ENCODE measurements at places on chromosomes 16 and 17.

GRCh38 chr17:880443-881269 lies 98.5 kb downstream of the MRM3 start:
- H3K36me3 ChIP-seq, result peaks cover 3% of the 10 kb centered on the region
- no peak overlapping the region for H3K27ac ChIP-seq
- H3K27me3 ChIP-seq, result peaks cover 80% of the 10 kb centered on the region

GRCh38 chr17:76597156-76598003 lies 11.7 kb upstream of the ST6GALNAC2 start:
- no peak overlapping the region for H3K4me3 ChIP-seq
- H3K27me3 ChIP-seq, result peaks cover 84% of the 10 kb centered on the region
- no peak for DNase-seq
- H3K4me1 ChIP-seq, result peaks cover 8% of the 10 kb centered on the region

- H3K4me1 ChIP-seq, result peaks cover 46% of the 10 kb centered on the region
Measured at GRCh38 chr16:85555719-85556455, 57.2 kb upstream of the GSE1 start.

- DNase-seq, result no peak
- peak overlapping the region; percentile 10 for H3K4me3 ChIP-seq
- H3K27ac ChIP-seq, result no peak overlapping the region
- peaks cover 24% of the 10 kb centered on the region for H3K36me3 ChIP-seq
- peaks cover 48% of the 10 kb centered on the region for H3K4me1 ChIP-seq
Measured at GRCh38 chr16:84703681-84704080, 3.9 kb downstream of the USP10 start.

DNA sequence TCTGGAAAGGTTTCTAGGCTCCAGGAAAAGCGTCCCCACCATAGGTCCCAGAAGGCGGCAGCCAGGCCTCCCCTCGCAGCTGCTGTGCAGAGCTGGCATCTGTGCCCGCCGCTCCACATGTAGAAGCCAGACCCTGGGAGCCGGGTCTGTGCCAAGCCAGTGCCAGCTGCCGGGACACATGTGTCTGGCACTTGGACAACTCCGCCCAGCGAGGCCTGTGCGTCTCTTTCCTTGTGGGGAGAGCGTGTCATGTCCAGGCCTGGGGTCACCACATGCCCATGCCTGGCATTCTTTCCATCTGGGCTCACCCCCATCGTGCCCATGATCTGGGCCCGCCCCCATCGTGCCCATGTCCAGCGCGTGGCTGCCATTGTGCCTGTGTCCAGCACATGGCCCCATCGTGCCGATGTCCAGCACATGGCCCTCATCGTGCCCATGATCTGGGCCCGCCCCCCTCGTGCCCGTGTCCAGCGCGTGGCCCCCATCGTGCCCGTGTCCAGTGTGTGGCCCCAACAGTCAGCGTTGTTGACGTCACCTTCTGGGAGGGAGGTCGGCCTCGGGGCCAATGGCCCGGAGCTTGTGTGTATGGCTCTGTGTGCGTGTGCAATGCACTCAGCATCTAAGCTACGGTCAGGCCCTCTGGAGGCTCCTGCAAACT lies 13.3 kb upstream of the ACSF3 start:
- no peak overlapping the region for H3K4me3 ChIP-seq
- DNase-seq, result no peak
- no peaks in the 10 kb centered on the region for H3K4me1 ChIP-seq
- no peaks in the 10 kb centered on the region for H3K27me3 ChIP-seq
- H3K27ac ChIP-seq, result no peak overlapping the region

DNA sequence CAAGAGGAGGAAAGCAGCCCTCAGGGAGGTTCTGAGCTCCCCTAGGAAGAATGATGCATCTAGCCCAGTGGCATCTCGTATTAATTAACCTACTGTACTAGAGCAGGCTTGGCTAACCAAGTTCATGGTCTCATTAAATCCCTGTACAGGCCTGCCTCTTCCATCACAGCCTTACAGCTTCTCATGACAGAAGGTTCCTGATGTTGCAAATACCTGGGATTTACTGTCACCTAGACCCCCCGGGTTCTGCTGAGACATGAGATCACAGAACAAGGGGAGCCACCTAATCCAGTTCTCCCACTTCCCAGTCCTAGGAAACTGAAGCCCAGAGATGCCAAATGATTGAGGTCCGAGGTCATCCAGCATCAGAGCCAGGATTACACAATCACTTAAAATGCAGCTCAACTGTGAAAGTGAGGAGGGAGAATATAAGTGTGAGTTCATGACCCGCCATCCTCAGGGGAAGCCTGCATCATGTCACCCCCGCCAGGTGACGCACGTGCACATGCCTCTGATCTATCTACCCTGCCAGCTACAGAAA lies 23.9 kb downstream of the ACLY start:
- no peak overlapping the region for H3K27ac ChIP-seq
- H3K4me1 ChIP-seq, result peaks cover 5% of the 10 kb centered on the region
- H3K36me3 ChIP-seq, result peaks cover 94% of the 10 kb centered on the region

DNA sequence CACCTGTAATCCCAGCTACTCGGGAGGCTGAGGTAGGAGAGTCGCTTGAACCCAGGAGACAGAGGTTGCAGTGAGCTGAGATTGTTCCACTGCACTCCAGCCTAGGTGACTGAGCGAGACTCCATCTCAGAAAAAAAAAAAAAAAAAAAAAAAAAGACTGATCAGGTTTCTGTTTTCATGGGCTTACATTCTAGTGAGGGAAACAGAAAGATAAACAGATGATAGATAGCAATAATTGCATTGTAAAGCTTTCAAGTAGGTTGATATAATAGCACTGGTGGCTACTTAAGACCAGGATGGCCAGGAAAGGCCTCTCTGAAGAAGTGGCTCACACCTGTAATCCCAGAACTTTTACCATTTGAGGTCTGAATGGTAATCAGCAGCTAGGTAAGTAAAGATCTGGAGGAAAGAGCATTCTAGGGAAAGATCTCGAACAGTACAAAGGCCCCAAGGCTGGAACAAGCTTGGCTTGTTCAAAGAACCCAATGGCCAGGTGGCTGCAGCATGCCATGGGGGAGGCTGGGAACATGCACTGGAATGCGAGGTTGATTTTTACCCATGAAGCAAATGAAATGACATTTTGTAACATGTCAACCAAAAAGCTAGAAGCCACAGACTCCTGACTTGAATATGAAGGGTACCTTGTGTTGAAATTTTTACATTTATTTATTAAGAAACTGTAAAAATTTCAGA lies 108.3 kb upstream of the DHX40 start:
- H3K4me1 ChIP-seq, result no peaks in the 10 kb centered on the region
- H3K4me3 ChIP-seq, result no peak overlapping the region

GRCh38 chr16:54277845-54278703 lies 8.5 kb downstream of the IRX3 start:
- peaks cover 55% of the 10 kb centered on the region for H3K27me3 ChIP-seq
- no peak overlapping the region for H3K4me3 ChIP-seq
- DNase-seq, result no peak
- H3K4me1 ChIP-seq, result peaks cover 2% of the 10 kb centered on the region

DNA sequence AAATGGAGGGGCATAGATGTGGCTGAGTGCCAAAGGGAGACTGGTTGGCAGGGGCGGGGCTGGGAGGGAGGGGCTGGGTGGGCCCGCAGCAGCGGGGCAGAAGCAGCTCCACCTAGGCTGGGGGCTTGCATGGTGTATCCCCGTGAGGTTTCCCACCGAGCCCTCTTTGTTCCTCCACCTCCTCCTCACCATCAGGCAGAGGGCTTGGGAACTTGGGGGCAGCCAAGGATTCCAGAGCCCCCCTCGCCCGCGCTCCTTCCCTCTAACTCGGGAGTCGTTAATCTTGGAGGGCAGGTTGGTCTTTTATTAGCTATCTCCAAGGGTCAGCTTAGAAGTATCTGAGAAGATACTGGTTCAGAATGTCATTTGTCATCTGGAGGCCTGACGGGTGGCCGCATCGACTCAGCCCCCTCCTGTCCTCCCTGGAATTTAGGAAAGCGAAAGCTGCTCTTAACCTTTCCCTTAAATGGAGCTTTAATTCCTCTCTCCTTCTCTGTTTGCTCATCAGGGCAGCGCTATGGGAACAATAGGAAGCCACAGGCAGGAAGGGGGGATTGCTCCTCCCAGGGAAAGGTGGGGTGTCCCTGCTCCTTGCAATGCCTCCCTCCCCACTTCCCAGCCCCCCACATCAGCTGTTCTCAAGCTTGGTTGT lies 274.3 kb upstream of the XYLT1 start:
- H3K4me1 ChIP-seq, result no peaks in the 10 kb centered on the region
- no peak overlapping the region for H3K4me3 ChIP-seq
- no peak overlapping the region for H3K27ac ChIP-seq
- no peak for DNase-seq
- no peaks in the 10 kb centered on the region for H3K36me3 ChIP-seq

GRCh38 chr17:43517615-43518386 lies 28.3 kb downstream of the ETV4 start:
- no peak for DNase-seq
- H3K36me3 ChIP-seq, result peaks cover 84% of the 10 kb centered on the region
- H3K27me3 ChIP-seq, result no peaks in the 10 kb centered on the region
- H3K27ac ChIP-seq, result no peak overlapping the region
- no peak overlapping the region for H3K4me3 ChIP-seq

GRCh38 chr17:50150354-50151040 lies at the start of gene PPP1R9B:
Gene PPP1R9B (minus strand): TSS chr17:50150677. CDS start chr17:50150513, 164 bp downstream.
- H3K4me1 ChIP-seq, result peaks cover 33% of the 10 kb centered on the region
- H3K27ac ChIP-seq, result peak within 1 kb of the TSS; percentile 93
- no peaks in the 10 kb centered on the region for H3K27me3 ChIP-seq
- H3K36me3 ChIP-seq, result peaks cover 13% of the 10 kb centered on the region
- H3K4me3 ChIP-seq, result peak within 1 kb of the TSS; percentile 94

DNA sequence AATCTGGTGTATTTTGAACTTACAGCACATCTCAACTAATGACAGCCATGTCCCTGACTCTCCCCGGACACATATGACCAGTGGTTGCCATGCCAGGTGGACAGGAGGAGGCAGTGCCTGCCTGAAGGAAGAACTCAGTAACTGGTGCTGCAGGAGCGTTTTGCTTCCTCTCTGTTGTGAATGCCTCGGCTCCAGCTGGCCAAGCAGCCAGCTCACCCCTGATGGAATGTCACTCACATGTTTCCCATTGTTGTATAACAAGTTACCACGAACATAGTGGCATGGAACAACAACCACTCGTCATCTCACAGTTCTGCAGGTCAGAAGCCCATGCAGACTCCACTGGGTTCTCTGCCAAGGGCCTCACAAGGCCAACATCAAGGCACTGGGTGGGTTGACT lies 20.1 kb upstream of the IRF8 start:
- no peak overlapping the region for H3K4me3 ChIP-seq
- no peak for DNase-seq
- no peak overlapping the region for H3K27ac ChIP-seq
- no peaks in the 10 kb centered on the region for H3K36me3 ChIP-seq
- peaks cover 41% of the 10 kb centered on the region for H3K27me3 ChIP-seq

- peak; percentile 23 for DNase-seq
- H3K4me1 ChIP-seq, result peaks cover 22% of the 10 kb centered on the region
- H3K27me3 ChIP-seq, result peaks cover 6% of the 10 kb centered on the region
Measured at GRCh38 chr16:57689762-57690558, 4.6 kb upstream of the DRC7 start.

DNA sequence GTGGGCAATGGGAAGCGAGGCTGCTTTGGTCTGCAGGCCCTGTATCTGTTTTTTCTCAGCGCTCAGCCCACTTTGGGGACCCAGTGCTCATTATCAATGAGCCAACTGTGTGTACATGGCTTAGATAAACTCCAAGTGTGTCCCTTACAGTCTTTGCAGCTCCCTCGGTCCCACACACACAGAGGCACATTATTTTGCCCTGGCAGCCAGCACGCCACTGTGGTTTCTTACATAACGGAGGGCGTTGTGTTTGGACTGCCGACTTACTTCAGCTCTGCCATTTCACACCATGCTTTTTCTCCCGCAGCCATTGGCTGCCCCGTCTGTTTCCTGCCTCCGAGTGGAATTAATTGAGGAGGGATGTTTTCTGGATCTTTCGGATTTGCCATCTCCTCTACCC lies 56.5 kb upstream of the CLEC18A start:
- DNase-seq, result no peak
- H3K4me1 ChIP-seq, result peaks cover 6% of the 10 kb centered on the region
- H3K4me3 ChIP-seq, result no peak overlapping the region
- H3K27ac ChIP-seq, result peak overlapping the region; percentile 57

DNA sequence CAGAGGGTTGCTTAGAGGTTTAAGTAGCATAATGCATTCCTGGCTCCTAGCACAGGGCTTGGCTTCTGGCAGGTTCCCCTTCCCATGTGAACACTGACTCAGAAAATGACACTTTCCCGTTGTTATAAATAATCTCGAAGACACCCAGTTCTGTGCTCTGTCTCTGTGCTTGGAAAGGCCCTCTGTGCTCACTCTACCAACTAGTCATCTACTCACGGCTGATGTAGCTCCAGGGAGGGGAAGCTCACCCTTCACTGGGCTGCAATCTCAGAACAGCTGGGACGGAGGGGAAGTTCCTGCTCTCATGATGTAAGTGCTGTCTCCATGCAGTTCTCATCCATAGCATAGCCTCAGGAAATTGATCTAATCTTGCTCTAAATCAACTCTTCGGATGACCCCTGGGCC lies 230.5 kb upstream of the ASIC2 start:
- H3K36me3 ChIP-seq, result no peaks in the 10 kb centered on the region
- DNase-seq, result no peak
- peaks cover 1% of the 10 kb centered on the region for H3K4me1 ChIP-seq
- no peak overlapping the region for H3K4me3 ChIP-seq
- peaks cover 25% of the 10 kb centered on the region for H3K27me3 ChIP-seq
- peak overlapping the region; percentile 57 for H3K27ac ChIP-seq

DNA sequence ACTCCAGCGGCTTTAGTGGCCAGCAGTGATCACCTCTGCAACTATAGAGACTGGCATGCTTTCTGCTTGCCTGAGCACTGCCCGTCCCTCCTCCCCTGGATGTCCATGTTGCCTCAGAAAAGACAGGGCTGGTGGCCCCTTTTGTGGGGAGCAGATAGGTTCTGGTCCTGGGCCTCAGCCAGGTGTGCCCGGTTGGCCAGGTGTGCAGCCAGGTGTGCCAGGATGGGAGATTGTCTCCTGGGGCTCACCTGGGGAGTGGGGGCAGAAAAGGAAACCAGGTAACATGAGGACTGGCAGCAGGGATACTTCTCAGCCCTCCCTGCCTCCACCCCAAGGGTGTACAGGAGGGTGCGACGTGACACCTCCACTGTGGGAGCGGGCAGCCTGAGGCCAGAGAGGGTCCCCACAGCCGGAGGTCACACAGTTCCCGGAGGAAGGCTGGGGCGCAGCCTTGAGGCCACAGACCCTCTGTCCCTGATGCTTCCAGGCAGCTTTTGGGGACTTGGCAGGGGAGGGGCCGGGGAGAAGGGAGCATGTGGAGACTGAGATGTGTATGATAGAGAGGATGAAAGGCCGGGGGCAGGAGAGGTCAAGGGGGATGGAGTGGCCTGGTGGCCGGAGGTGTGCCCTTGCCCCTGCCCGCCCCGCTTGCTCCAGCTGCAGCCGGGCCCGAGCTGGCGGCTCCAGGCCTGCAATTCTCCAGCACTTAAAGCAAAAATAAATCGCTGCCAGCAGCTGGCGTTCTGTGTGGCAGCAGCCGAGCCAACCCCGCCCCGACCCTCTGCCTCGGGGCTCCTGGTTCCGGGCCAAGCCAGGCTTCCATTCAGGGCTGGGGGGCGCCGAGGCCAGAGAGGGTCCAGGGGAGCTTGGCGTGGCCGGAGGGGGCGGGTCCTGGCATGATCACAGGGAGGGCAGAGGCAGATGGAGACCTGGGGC lies 6.7 kb downstream of the KCNJ12 start:
- no peaks in the 10 kb centered on the region for H3K27me3 ChIP-seq
- peaks cover under 1% of the 10 kb centered on the region for H3K4me1 ChIP-seq
- H3K36me3 ChIP-seq, result no peaks in the 10 kb centered on the region
- no peak for DNase-seq
- H3K27ac ChIP-seq, result no peak overlapping the region

- peaks cover 89% of the 10 kb centered on the region for H3K27me3 ChIP-seq
- no peak overlapping the region for H3K4me3 ChIP-seq
- H3K27ac ChIP-seq, result no peak overlapping the region
- DNase-seq, result no peak
- no peaks in the 10 kb centered on the region for H3K4me1 ChIP-seq
Measured at GRCh38 chr17:74031316-74032090, 172.0 kb upstream of the RPL38 start.

GRCh38 chr16:72124761-72125634 lies 31.4 kb downstream of the DHX38 start:
- H3K36me3 ChIP-seq, result no peaks in the 10 kb centered on the region
- no peak overlapping the region for H3K27ac ChIP-seq
- peaks cover 6% of the 10 kb centered on the region for H3K27me3 ChIP-seq
- peak; percentile 44 for DNase-seq
- no peak overlapping the region for H3K4me3 ChIP-seq
